ENCODE measurements at places on chromosomes 3 and 15.

GRCh38 chr3:129699199-129699598 lies 92.7 kb upstream of the PLXND1 start:
- no peak for DNase-seq

DNA sequence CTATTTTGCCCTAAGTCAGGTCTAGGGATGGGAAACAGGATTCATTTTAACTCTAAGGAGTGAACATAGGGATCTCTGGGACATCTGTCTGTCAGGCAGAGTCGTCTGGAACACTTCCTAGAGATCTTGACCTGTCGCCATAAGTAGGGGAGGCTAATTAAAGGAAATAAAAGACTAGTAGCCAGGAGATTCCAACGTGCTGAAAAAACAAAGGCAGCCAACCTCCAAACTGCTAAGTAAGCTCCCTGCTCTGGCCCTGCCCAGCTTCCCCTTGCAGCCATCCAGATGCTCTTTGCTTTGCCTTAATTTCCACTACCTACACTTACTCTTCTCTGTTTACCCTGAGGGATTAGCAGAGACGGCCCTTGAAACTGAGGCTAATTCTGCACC lies 18.4 kb upstream of the TSEN2 start:
- DNase-seq = no peak

DNA sequence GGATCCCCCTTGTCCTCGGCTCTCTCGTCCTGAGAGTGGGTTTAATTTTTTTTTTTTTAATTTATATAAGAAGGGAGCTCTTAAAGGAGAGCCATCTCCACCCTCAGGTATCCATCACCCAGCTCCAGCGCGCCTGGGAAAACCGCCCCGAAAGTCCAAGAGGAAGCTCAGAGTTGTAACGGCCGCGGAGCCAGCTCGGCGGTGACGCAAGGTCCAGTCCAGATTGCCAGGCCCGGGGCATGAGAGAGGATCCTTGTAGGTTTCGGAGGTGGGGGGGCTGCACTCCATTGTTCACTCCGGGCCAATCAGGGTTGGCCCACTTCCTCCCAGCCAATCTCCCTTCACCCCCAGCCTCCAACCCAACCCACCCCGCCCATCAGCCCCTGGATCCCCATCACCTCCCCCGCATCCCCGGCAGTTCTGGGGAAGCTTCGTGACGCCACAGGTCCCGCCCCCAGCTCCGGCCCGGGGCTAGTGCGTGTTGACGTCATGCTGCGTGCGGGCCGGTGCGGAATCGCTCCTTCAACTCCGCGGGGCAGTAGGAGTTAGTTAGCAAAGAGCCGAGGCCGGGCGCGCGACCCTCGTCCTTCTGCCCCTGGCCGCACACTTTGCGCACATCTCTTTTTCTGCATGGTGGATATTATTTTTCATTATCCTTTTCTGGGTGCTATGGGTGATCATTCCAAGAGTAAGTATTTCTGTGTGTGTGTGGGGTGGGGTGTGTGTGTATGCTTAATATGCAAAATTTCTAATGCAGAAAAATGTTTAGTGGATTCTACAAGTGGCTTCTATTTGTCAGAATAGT lies at the start of gene ISL2:
Gene ISL2, plus strand, starts transcription at position 520 of the 805 bp plus-strand sequence. Its CDS starts 111 bp downstream, at position 631.
- peak; percentile 91 for DNase-seq

DNA sequence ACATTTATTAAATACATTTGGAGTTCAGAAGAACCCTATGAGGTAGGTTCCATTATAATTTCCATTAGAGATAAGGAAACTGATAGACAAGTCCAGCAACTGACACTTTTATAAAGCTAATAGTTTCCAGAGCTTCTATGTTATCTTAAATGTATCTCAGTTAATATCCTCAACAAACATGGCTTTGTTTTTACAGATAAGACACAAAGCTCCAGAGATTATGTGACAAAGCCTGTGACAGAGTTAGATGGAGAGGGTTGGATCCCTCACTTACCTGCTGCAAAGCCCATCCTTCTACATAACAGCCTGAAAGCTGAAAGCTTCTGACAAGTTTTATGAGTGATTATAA lies 473 bp upstream of the COMMD2 start:
- DNase-seq = no peak

DNA sequence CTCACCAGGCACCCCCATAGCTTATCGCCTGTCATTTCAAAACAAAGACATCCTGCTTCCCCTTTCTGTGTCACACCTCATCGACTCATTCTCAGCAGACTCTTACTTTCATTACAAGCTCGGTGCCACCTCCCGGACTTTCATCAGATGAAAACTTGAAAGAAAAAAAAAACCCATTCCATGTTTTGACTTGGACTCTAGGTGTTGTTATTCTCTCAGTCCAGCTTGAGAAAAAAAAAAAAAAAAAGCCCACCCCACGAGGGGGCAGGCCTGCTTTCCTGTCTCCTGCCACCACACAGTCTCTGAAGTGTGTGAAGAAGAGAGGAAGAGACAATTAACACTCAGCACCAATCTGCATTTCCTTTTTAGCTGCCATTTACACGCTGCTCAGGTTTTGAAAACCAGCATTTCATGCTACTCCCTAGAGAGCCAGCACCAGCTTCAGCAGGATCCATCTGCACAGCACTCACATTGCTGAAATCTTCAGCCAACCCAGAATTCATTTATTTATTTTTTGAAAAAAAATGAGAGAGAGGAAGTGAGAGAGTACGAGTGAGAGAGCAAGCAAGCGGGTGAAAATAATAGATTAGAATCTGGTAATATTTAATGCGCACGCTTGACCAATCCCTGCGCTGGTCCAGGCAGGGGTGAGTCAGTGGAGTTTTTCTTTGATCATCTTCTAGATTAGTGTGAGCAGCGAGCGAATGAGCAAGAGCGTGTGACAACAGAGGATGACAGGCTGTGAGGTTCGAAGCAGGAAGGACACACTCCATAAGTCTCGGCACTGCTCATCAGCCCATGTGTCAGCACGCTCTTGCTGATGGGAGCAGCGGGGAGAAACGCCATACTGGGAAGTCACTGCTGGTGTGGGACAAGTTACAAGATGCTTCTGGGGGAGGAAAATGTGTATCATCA lies 23.5 kb downstream of the ZNF80 start:
- DNase-seq = peak; percentile 60

DNA sequence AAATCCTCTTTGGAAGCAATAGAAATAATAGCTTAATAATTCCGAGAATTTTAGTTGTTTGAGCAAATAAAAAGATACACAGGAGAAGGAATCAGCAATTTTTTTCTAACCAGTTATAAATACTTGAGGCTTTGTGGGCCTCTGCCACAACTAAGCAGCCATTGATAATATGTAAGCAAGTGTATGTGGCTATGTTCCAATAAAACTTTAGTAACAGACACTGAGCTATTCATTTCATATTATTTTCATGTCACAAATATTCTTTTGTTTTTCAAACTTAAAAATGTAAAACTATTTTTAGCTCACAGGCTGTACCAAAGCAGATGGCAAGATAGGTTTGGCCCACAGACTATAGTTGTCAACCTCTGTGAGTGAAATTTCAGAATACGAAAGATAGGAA lies 85.7 kb downstream of the MSL2 start:
- DNase-seq = no peak

- peak; percentile 64 for DNase-seq
Measured at GRCh38 chr15:81336568-81336967, 12.6 kb upstream of the STARD5 start.

GRCh38 chr15:100096248-100096600 lies 245.6 kb downstream of the ADAMTS17 start:
- no peak for DNase-seq

DNA sequence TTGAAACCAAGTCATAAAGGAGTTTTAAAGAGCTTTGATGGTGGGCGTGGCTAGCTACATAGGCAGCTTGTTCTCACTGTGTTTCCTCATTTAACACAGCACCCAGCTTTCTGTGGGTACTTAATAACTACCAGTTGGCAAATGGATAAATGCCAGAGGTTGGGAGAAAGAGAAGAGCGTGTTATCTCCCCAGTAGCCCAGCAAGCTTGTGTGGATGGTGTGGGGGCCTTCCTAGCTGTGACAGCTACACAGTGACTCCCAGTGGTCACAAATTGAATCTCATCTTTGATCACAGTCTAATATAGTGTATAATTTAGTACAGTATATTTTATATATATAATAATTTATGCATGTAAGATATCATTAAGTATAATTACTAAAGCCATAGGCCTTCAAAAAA lies 984.1 kb downstream of the EPHA3 start:
- peak; percentile 74 for DNase-seq

DNA sequence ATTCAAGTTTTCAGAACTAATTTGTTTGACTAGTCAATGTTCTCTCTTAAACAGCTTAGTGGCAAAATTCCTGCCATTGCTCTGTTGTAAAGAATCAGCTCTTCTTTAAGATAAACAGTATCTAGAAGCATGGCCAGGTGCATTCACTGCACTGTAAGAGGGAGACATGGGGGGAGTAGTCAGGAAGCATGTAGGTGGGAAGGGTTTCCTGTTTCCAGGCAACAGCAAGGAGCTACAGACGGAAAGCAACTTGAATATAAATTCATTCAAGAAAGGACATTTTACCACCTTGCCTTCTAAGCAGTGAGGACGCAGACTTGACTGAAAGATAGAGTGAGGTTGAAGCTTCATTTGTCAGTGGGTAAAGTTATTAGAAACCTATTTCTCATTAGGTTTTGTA lies 55.3 kb downstream of the BBX start:
- DNase-seq = no peak

DNA sequence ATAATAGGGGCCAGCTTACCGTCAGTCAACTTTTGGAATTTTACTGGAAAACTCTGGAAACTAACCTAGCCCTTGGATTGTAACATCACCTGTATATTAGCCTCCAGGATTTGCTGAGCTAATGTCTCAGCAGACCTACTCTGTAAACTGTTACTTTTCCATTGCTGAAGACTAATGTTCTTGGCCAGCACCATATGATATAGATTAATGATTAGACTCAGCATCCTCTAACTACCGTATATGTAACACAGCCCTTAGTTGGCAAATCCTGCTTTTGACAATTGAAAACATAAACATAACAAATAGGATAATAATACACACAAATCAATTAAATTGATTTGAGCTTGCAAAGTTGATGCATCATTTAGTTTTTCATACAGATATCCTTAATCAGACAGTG lies 26.6 kb upstream of the GBE1 start:
- DNase-seq = no peak

DNA sequence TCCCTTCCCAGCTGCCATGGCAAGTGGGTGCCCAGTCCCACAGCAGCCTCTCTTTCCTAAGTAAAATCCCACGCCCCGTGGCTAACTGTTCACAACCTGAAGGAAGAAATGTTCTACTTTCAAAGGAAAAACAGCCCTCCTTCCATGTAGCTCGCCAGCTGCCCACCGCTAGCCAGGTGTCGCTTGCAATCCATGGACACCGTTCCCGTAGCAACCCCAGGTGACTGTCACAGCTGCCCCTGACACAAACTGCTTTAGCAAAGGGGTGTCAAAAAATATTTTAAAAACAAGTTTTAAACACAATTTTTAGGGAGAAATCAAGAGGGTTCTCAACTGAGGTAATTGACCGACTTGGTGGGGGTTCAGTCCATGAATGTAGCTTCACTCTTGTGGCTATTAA lies 21.0 kb upstream of the CGNL1 start:
- no peak for DNase-seq

DNA sequence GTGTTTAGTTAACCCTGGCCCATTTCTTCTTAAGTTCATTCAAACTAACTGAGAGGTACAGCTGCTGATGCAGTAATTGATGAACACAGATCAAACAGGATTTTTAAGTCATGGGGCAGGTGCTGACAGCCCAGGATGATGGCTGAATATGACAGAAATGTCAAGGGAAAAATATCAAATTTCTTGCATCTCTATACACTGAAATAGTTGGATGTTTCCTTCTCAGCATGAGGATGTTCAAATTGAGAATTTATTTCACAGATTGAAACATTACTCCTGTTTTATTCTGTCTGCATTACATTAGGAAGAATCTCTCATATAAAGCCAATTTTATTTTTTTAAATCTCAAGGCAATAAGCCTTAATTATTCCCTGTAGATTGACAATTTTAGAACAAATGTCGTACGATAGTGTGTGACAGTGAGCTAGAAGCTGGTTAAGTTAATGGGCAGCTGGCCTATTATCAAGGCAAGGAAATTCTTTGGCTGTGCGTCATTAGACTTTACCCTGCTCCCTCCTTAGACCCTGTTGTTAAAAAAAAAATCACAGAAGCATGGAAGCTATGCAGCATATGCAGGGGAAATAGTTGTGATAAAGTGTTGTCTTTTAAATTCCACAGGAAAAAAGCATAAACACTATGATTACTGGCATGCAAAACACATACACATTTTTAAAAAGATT lies 183.8 kb upstream of the KCNMB2 start:
- peak; percentile 37 for DNase-seq

DNA sequence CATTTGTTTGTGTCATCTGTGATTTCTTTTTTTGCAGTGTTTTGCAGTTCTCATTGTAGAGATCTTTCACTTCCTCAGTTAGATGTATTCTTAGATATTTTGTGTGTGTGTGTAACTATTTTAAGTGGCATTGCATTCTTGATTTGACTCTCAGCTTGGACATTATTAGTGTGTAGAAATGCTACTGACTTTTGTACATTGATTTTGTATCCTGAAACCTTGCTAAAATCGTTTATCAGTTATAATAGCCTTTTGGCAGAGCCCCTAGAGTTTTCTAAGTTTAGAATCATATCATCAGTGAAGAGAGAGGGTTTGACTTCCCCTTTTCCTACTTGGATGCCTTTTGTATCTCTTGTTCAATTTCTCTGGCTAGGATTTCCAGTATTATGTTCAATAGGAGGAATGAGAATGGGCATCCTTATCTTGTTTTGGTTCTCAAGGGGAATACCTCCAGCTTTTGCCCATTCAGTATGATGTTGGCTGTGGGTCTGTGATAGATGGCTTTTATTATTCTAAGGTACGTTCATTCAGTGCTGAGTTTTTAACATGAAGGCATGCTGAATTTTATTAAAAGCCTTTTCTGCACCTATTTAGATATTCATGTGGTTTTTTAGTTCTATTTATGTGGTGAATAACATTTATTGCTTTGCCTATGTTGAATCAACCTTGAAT lies 211.7 kb downstream of the MBNL1 start:
- DNase-seq = no peak

DNA sequence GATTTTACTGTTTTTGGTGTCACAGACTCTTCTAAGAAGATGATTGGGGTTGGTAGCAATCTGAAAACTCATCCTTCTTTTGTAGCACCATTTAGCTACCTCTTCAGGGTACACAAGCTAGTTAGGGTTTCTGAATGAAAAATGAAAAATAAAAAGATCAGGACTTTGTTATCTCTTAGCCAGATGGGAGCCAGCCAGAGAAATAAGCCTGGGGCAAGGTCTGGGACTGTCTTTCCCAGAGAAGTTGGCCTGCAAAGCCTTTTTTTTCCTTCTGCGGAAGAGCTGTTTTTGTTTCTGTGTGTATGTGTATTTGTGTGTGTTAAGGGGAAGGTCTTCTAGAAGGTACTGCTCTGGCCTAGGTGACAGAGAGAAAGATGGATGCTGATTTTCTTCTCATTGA lies 150.7 kb upstream of the AGTR1 start:
- DNase-seq = no peak

DNA sequence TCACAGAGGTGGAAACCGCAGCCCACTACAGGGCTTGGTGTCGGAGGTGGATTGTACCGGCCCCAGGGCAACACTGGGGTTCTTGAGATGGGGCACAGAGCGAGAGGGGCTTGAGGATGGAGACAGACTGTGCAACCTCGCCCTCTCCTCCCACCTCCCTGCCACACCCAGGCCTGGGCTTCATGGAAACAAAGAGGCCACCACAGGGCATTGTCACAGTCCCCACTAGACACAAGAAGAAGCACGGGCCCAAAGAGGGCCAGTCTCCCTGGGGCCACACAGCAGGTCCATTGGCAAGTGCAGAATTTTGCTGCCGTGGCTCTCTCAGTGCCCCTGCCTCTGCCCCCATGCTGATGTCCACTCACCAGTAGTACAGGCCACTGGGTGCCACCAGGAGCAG lies 4.1 kb upstream of the CALML4 start:
- DNase-seq = no peak

Data from cardiac muscle cell (in vitro differentiated cells and primary cell).